Stimulated activated CD4-positive, alpha-beta T cell treated with anti-CD3 and anti-CD28 coated beads, Interleukin-12 subunit alpha, Interleukin-12 subunit beta, amount 100 ng/mL, for 24 hours (primary cell): ENCODE measurements at places on chromosomes 5 and 9.

GRCh38 chr9:3698076-3698475, 172.3 kb upstream of the RFX3 start:
- DNase-seq, result no peak

- DNase-seq, result no peak
These were observed 1.6 kb upstream of the P4HA2 start for GRCh38 chr5:132229236-132229635.

- DNase-seq, result no peak
These were observed 39.6 kb downstream of the POC5 start for GRCh38 chr5:75677607-75678006.

- DNase-seq, result no peak
These were observed 50.2 kb downstream of the FXN start for GRCh38 chr9:69085569-69086283.

- DNase-seq, result no peak
These were observed 234.6 kb downstream of the ADGRV1 start for GRCh38 chr5:90793183-90793582.

DNA sequence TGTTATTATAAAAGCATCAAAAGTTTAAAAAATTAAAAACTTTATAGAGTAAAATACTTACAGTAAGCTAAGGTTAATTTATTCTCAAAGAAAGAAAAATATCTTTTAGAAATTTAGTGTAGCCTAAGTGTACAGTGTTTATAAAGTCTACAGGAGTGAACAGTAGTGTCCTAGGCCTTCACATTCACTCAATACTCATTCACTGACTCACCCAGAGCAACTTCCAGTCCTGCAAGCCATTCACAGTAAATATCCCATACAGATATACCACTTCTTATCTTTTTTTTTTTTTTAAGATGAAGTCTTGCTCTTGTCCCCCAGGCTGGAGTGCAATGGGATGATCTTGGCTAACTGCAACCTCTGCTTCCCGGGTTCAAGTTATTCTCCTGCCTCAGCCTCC, 73.1 kb upstream of the FST start:
- DNase-seq, result no peak

DNA sequence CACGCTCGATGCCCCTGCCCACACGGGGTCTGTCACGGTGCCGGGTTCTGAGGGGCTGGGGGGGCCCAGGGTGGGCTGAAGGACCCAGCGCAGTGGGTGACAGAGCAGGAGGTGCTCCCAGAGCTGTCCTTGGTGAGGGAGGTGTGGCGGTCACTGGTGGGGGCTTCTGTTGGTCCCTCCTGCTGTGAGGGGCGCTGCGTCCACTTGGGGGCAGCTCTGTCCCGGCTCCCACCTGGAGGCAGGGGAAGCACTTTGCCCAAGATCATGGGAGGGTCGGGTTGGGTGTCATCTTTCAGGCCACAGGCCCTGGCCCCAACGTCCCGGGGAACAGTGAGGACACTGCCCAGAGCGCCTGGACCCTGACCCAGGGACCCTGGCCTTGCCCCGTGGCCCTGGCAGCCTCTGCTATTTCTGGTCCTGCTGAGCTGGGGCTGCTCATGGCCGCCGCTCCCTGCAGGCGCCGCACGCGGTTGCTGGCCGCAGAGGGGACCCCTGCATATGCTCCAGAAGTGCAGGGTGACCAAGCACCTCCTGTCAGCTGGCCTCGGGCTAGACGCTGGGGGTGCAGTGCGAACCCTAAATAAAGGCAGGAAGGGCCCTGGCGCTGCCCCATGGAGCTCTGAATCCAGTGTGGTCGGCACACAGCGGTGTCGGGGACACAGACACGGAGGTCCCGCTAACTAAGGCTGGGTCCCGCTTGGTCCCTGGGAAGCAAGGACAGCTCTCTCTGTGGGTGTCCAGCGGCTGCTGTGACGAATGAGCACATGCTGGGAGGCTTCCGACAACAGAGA, 11.6 kb upstream of the RNU6ATAC start:
- DNase-seq, result no peak

GRCh38 chr5:137622850-137623249, 113.0 kb downstream of the KLHL3 start:
- DNase-seq, result no peak

DNA sequence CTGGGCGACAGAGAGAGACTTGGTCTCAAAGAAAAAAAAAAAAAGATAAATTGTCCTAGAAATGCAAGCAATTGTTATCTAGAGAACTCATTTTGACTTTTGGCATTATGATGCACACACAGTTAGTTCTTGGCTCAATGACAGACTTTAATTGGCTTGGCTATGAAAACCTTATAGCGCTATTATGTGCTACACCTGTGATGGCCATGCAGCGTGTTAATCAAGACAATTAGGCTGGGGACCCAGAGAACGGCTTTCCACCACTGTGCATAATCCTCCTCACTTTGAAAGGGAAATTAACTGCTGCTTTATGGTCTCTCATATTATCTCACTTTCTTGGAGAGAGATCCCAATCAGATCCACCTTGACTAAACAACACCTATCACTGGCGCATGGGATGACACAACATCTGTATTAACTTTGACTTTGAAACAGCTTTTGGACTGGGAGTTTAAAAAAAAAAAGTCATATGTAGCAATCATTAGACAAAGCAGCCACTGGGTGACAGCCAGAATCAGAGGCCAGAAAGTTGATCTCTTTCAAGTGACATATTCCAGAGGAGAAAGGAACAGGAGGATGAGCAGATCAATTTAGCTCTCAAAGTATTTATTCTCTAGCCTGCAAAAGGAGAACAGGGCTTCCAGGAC, 132.5 kb downstream of the PPP2R2B start:
- DNase-seq, result no peak

GRCh38 chr9:3954331-3955304, 345.2 kb downstream of the GLIS3 start:
- peak; percentile 3 for DNase-seq

GRCh38 chr5:169095410-169095960, 205.5 kb downstream of the SLIT3 start:
- no peak for DNase-seq

- no peak for DNase-seq
These were observed 25.6 kb downstream of the USP20 start for GRCh38 chr9:129860653-129861446.

DNA sequence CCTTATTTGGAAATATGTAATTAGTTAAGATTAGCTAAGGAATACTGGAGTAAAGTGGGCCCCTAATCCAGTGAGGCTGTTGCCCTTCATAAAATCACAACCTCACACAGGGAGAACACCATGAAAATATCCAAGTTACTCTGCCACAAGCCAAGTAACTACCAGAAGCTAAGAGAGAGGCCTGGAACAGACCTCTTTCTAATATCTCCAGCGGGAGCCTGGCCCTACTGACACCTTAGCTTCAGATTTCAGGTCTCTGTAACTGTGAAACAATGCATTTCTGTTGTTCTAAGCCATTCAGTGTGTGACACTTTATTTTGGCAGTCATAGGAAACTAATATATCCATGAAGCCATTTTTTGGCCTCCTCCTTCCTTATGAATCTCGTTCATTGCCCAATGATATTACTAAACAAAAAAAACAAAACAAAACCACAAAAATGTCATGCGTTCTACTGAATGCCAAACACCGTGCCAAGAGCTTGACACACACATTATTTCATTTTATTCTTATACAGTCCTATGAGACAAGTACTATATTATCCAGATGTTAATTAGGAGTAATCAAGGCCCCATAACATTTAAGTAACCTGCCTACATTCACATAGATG, 699.0 kb downstream of the MAT2B start:
- DNase-seq, result no peak

GRCh38 chr5:72101828-72102227, 5.4 kb upstream of the MAP1B start:
- no peak for DNase-seq

DNA sequence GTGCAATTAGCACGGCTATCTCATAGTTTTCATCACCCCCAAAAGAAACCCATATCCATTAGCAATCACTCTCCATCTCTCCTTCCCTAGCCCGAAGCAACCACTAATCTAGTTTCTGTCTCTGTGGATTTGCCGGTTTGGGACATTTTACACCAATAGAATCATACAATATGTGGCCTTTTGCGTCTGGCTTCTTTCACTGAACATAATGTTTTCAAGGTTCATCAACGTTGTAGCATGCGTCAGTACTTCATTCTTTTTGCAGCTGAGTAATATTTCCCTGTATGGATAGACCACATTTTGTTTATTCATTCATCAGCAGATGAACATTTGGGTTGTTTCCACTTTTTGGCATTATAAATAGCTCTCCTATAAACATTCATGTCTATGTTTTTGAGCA, 75.4 kb upstream of the TBC1D2 start:
- no peak for DNase-seq

DNA sequence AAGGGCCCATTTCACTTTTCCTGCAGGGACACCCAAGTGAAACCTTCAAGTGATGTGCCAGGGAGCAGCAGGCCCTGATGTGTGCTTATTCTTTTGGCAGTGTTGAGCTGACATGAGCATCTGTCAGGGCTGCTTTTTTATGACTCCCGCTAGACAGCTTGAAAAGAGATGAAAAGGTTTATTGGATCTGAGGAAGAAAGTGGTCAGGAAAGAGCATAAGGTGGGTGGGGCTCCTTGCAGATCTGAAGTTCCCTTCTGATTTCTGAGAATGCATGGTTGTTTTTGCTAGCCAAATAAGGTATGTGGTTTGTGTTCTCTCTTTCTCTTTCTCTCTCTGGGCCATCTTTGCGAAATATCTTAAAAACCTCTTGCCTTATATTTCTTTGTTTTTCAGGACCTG, 316.1 kb downstream of the DMRT2 start:
- no peak for DNase-seq

DNA sequence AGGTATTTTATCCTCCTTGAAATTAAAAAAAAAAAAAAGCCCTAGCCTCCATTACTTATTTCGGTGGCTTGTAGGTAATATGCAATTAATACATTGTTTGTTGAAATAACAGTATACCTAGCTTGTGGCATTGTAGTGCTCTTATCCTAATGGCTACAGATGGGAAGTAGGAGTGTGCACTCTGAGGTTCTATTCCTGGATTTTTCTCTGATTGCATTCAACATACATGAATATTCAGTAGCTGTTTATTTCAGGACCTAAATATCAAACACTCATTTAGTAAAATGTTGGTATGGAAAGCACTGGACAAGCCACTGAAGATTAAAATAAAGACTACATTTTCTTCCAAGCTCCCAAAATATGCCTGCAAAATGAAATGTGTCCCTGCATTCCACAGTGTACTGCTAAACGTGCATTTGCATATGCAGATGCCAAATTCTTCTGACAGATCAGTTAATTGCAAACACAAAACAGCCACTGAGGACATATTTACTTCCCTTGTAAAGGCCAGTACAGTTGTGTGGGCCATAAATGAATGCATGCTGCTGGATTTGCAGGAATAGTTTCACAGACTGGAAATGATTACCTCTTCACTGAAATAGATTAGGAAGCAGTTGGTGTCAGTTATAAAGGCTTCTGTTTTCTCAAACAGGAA, 826.1 kb downstream of the PRELID2 start:
- DNase-seq, result no peak

- DNase-seq, result no peak
These were observed 365.1 kb upstream of the RIOK2 start for GRCh38 chr5:97547999-97548738.

DNA sequence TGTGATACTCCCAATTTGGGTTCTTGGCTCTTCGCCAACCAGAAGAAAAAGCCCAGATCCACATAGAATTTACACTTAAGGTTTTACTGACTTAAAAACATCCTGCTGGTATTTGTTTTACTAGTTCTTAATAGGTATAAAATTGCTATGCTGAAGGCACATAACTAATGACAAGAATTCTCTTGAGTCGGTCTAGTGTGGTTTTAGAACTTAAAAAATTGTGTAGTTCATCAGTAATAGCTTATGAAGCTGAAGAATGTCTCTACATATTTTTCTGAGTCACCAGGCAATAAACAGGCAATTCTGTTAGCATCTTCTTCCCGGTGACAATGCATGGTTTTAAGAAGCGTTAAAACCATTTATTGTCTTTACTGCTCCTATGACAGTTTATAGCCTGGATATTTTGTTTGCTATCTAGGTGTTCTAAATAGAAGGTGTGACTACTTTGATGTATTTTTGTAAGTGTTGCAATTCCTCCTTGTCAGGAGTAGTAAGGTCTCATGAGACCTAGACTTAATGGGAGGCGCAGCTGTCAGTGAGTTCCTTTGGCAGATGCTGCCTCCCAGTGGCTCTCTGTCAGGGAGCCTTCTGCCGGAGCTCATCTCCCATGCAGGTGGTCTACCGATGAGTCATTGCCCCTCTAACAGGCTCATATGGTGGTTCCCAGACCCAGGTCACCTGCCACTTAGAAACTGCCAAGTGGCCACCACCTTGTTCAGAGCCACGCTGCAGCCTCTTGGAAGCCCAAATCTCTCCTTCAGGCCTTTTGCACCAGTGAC, 173.8 kb downstream of the MAST4 start:
- DNase-seq, result no peak

DNA sequence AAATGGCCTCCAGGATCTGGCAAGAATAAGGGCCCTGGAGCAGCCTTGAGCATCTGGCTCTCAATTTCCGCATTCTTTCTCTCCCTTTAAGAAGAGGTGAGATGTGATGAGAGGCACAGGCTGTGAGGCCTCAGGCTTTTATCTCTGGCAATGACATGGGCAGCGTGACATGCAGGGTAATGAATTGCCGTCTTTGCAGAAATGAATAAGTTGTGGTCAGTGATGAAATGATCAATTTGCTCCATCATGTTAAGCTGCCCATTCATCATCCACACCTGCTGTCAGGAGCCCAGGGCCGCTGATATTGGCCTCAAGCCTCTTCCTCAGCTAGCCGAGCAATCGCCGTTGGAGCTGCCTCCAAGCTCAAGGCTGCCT, 265.3 kb downstream of the TRIM32 start:
- DNase-seq, result no peak

GRCh38 chr5:125042261-125042890, 295.9 kb upstream of the ZNF608 start:
- no peak for DNase-seq

- DNase-seq, result no peak
These were observed 12.1 kb downstream of the TMEM245 start for GRCh38 chr9:109107402-109108240.

DNA sequence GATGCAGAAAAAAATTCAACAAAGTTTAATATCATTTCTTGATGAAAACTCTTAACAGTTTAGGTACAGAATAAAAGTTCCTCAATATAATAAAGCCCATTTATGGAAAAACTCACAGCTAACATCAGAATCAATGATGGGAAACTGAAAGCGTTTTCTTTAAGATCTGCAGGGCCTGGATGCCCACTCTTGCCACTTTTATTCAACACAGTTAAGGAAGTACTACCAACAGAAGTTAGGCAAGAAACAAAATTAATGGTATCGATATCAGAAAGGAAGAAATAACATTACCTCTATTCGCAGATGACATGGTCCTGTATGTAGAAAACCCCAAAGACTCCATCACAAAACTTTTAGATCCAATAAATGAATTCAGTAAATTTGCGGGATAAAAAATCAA, 542.4 kb upstream of the RGMB start:
- DNase-seq, result no peak
